Effector CD8-positive, alpha-beta T cell (primary cell): ENCODE measurements at places on chromosomes 2 and 18.

GRCh38 chr2:230502593-230502992, 86.6 kb downstream of the SP100 start:
- no peak for DNase-seq

DNA sequence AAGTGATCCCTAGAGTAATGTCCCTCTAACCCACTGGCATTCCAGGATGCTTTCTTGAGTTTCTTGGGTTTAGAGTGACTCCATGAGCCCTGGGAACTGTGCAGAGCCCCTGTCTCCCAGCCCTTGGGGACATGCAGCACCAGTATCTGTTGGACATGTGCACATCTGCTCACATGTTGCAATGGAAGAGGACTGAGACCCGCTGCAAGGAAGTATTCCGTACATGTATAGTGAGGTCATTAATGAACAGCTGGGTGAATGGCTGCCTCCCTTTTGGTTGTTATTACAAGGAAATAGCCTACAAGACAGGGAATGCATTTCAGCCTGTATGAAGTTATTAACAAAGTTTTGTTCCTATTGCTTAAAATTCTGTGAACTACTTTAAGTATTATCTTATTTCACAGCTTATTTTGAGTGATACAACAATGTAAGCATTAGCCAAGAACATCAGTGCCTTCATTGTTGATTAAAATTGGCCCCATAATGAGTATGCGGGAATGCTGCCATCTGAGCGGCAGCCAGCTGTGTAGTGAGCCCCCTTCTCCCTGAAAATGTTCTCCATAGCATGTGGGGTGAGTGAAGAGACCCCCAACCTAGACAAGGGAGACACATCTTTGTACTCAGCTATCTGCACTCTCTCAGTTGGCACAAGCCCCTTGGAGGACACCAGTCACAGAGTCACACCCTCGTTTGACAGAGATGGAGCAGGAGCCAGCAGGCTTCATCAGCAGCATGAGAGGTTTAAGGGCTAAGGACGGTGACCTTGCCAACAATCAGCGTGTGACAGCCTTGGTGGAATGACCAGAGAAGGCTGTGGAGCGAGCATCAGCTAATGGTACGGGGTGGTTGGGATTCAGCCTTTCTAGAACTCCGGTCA, 87.4 kb downstream of the FAM210A start:
- DNase-seq: no peak

GRCh38 chr2:193124815-193125214, 930.1 kb upstream of the TMEFF2 start:
- DNase-seq: no peak

DNA sequence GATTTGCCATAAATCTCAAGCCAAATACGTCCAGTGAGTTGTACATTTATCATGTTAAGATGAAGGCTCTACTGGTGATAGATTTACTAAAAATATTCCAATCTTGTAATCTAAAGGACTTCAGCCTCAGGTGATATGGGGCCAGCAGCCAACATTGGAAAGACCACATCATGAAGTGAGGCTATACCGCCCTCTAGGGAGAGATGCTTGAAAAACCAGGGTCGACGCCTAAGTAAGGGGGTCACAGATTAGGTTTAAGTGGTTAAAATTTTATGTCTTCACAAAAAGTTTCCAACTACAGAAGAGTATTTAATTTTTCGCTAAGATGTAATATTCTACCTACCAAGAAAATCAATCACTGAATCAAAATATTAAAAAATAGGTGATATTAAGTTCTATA, 33.3 kb downstream of the DOCK10 start:
- no peak for DNase-seq

DNA sequence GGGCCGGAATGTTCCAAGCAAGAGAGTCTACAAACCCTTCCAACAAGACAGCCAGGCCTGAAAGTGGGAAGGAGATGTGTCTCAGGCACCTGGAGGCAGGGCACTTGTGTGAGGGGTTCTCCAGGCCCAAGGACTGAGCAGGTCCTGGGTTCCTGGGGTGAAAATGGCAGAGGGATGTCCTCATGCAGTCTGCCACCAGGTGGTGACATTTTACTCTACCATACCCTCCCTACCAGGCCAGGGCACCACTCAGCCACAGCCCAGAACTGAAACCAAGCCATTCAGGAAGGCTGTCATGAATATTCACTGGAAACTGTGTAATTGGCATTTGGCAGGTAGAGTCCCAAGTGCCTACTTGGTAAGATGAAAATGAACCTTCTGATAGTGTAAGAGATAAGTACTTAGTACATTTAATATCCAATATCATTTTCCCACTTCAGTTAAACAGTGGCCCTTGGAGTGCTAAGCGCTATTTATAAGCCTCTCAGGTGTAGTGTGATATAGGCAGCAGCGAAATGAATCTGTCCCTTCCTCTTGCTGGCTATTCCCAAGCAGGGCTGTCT, 185.1 kb downstream of the MYO5B start:
- no peak for DNase-seq

- no peak for DNase-seq
These were observed 96.8 kb downstream of the PRKCE start for GRCh38 chr2:45748239-45748638.

DNA sequence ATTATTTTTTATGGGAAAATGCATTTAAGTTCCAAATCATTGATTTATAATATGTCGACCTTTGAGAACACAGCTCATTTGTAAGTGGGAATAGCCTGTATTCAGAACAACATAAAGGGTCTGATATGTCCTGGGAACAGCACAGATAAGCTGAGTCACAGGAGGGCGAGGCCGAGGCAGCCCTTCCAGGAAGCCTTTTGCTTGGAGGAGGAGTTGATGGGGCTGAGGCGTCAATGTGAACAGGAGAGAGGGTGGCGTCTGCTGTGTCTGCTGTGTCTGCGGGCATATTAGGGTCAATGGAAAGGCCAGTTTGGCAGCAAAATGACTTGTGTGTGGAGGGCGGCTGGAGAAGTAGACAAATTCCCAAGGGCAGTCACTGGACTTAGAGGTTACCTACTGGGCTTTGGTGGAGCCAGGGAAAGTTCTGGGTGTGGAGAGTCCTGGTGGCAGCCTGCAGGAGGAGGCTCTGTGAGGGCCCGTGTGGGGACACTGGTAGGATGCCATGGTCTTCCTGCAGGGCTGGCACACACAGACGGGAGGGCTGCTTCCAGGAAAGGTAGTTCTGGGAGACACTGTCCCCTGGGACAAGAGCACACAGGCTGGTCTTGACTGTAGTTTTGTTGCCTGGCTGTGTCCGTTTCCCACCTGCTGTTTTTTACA, 128.1 kb downstream of the GLI2 start:
- no peak for DNase-seq

DNA sequence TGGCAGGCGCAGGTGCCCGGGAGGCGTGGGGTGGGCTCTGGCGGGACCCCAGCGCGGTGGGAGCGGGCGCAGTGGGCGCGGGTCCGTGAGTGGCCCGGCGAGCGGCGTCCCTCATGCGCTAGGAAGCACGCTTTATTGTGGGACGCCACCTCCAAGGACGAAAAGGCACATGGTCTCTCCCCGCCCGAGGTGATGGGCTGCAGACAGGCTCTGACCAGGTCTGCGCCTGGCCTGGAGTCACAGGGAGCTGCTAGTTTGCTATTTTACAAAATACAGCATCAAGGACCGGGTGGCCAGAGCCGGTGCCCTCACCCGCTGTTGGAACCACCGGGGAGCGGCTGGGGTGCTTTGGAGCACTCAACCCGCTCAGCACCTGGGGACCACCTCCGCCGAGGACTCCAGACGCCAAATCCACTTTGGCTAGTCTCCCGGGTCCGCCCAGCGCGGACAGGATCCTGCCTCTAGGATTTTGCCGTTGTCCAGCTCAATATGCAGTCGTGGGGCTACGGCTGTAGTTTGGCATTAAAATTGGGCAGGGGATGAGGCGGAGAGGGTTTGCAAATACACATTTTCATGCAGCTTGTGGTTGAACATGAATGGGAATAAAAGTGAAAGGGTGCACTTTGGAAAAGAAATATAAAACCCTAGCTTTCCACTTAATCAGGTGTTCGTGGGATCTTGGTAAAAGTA, 65.4 kb downstream of the LRRFIP1 start:
- DNase-seq: no peak

- DNase-seq: no peak
These were observed 676.3 kb downstream of the IRS1 start for GRCh38 chr2:226123300-226123699.

GRCh38 chr18:50620319-50620718, 60.4 kb downstream of the MAPK4 start:
- DNase-seq: no peak

GRCh38 chr2:45131587-45131986, 122.3 kb upstream of the SIX2 start:
- no peak for DNase-seq

- no peak for DNase-seq
These were observed 89.6 kb upstream of the PPP1CB start for GRCh38 chr2:28662044-28662443.

GRCh38 chr2:10626837-10627236, 62.9 kb downstream of the NOL10 start:
- no peak for DNase-seq

DNA sequence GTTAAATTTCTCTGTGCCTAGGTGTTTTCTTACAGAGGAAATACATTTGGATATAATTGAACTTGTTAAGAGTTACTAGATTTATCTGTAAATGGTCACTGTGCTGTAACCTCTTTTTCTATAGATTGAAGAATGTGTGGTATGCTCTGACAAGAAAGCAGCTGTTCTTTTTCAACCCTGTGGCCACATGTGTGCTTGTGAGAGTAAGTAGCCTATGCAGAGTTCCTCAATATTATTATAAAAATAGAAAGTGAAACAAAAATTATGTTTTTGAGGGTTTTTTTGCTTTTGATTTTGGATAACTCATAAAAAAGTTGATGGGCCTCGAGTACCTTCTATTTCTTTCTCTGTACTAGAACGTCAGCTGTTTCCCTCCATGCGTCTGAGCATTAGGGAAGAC, 112.4 kb downstream of the MIB1 start:
- no peak for DNase-seq

- DNase-seq: no peak
These were observed 548.5 kb upstream of the LRRTM4 start for GRCh38 chr2:78070693-78071092.

DNA sequence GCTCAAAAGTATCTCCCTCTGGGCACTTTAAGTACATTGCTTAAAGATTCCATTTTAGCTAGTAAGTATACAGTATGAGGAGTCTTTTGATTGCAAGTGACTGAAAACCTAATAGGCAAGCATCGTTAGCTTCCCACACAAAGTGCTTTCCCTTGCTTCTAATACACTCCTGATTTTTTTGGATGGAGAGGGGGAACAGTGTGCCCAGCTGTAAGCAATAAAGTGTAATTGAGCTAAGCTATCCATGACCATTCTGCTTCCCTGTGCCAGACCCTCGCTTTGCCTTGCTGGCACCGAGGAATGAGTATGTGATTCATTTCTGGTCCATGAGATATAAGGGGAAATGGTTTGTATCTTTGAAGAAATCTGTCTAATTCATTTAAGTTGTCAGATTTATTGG, 3.8 kb upstream of the ZNF24 start:
- no peak for DNase-seq

GRCh38 chr2:124319577-124319976, 294.5 kb downstream of the CNTNAP5 start:
- DNase-seq: no peak
